ENCODE measurements at places on chromosomes 4 and X. TPM values are rescaled to one million over a fixed set of nuclear protein-coding genes. Genes with fewer than 3 reads are reported as not detected.

- DNase-seq = no peak
Observed at GRCh38 chr4:113050837-113051236, 1.4 kb downstream of the ANK2 start.

- peak; percentile 35 for DNase-seq
Observed at GRCh38 chr4:145216535-145216934, 36.1 kb upstream of the OTUD4 start.

- DNase-seq = no peak
Observed at GRCh38 chr4:112153211-112153791, 8.0 kb downstream of the FAM241A start.

GRCh38 chrX:120839491-120839890 is 36.2 kb downstream of the CT47B1 start:
- no peak for DNase-seq

- no peak for DNase-seq
Observed at GRCh38 chrX:45347877-45348276, 147.2 kb upstream of the DIPK2B start.

The ZNF275 gene
- total RNA-seq = 10.6 TPM

GRCh38 chr4:159363361-159363760 is 260.5 kb downstream of the RAPGEF2 start:
- DNase-seq = no peak

- peak; percentile 90 for DNase-seq
Observed at GRCh38 chr4:155777971-155778735, 19.3 kb downstream of the GUCY1B1 start.

DNA sequence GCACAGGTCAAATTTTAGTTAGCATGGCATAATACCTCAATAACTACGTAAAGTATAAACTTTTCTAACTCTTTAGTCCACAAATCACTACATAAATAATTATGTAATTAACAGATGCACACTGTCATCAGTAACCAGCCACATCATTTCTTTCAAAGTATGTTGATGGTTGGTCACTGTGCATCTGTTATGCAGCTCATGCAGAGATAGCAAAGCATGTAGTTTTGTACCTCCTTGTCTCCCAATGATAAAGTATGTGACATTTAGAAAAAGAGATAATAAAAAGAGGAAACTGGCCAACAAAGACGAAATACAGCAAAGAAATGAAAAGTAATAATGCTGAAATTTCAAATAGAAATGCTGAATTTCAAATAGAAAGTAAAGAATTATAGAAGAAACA is 2.9 kb downstream of the LAMTOR3 start:
- no peak for DNase-seq

GRCh38 chr4:127852661-127853060 is 28.0 kb upstream of the PLK4 start:
- no peak for DNase-seq

GRCh38 chrX:99117011-99117410 is 1293.1 kb downstream of the PCDH19 start:
- no peak for DNase-seq

GRCh38 chr4:154304679-154305078 is 186.9 kb downstream of the DCHS2 start:
- DNase-seq = no peak

The PABPC1L2A gene
- total RNA-seq = not detected

The REELD1 gene
- not detected for total RNA-seq

The IGFBP7 gene
- total RNA-seq = 201 TPM

DNA sequence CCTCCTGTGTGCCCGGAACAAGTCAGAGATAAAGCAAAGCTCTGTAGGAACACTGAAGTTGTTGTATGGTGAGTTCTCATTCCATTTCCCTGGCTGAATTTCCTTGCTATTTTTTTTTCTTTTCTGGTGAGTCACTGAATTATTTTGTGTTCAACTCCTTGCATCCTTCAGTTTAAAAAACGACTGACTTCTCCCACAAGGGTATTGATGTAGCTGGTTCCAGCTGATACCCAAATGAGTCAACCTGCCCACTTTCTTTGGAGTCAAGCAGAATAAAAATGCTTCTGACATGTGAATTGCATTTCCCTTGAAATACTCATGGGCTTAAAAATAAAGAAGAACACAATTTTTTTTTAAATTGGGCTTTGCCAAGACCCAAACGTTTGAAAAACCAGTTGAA is 85.5 kb downstream of the SHOX start:
- DNase-seq = no peak

The DCX gene
- 20.8 TPM for total RNA-seq
